OCI-M1 (cell line): ENCODE measurements at places on chromosomes 7 and 10.

DNA sequence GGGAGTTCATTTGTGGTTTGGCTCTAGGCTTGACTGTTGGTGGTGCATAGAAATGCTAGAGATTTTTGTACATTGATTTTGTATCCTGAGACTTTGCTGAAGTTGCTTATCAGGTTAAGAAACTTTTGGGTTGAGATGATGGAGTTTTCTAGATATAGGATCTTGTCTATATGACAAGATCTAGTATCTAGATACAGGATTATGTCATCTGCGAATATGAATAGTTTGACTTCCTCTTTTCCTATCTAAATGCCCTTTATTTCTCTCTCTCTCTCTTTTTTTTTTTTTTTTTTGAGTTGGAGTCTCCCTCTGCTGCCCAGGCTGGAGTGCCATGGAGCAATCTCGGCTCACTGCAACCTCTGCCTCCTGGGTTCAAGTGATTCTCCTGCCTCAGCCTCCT is 62.9 kb downstream of the MGAM2 start:
- no peak for DNase-seq

DNA sequence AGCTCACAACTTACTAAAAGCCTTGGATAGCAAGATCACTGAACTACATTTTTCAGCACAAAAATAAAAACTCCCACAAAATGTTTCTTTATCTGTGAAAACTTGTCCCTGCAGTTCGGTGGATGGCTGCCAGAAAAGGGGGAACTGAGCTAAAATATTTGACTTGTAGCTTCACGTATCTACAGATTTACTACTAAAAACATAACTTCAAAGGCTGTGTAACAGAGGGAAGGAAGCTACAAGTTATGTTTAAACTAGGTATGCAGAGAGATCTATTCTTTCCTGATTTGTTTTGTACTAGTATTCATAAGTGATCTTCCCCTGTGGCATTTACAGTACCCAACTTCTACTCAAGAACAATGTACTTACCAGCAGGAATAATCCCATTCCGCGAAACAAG is 25.1 kb downstream of the SGCE start:
- peak; percentile 53 for DNase-seq

DNA sequence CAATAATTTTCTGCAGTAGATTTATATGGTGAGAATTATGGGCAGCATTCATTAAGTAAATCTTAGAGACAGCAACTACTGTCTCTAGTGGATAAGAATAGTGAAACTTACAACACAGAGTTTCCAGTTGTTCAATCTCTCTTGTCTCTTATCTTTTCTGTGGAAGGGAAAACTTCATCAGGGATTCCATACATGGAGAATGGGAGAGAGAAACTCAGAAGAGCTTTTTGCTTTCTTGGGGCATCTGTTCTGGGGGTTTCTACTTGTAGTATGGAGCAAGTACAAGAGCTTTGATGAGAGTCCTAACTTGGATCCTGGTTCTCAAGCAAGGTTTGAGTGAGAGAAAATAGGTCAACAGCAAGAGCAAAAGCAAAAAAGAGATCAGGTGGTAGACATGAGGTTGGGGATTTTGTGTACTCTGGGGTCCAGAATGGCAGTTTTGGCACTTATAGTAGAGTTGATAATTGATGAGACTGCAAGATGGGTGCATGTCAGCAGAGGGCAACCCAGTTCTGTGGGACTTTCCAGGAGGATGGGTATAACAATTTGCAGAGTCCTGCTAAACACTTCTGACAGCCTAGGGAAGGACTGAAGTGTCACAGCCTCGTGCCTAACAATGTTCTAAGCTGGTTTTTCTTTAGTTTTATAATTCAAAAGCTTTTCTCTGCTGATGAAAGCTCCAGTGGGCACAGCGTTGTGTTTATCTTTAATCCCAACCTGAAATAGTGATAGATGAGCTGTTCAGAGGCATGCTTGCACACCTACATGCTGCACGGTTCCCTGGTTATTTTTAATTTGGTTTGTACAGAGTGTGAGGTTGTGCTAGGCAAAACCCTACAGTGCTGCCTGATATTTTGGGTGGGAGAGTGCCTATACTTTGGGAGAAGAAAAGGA is 32.0 kb upstream of the STRIP2 start:
- peak; percentile 48 for DNase-seq

- DNase-seq: peak; percentile 11
These were observed 109.9 kb downstream of the AHR start for GRCh38 chr7:17408245-17408903.

DNA sequence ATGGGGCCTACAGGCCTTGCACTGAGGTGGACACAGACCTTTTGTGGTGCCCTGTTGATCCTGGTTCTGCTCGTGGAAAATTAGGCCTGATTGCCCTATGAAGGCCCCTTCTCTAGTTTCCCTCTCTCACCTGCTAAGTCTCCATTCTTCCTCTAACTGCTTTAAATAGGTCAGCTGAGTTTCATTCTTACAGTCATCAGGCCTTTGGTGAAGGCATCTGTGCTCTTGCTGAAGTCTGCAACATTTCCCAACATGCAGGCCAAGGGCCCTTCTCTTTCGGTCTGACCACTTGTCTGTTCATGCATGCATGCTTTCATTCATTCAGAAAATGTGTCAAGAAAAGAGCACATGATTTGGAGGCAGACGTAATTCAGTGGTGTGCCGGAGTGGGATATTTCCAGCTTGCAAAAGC is 244.0 kb downstream of the BUB3 start:
- no peak for DNase-seq

GRCh38 chr7:132584796-132585494 is 8.7 kb upstream of the PLXNA4 start:
- no peak for DNase-seq

- no peak for DNase-seq
These were observed 728.8 kb upstream of the IGFBP3 start for GRCh38 chr7:46649876-46650275.

- DNase-seq: no peak
These were observed 137.7 kb downstream of the AHR start for GRCh38 chr7:17436126-17436525.

- DNase-seq: no peak
These were observed 15.8 kb upstream of the C10orf90 start for GRCh38 chr10:126686268-126686667.

DNA sequence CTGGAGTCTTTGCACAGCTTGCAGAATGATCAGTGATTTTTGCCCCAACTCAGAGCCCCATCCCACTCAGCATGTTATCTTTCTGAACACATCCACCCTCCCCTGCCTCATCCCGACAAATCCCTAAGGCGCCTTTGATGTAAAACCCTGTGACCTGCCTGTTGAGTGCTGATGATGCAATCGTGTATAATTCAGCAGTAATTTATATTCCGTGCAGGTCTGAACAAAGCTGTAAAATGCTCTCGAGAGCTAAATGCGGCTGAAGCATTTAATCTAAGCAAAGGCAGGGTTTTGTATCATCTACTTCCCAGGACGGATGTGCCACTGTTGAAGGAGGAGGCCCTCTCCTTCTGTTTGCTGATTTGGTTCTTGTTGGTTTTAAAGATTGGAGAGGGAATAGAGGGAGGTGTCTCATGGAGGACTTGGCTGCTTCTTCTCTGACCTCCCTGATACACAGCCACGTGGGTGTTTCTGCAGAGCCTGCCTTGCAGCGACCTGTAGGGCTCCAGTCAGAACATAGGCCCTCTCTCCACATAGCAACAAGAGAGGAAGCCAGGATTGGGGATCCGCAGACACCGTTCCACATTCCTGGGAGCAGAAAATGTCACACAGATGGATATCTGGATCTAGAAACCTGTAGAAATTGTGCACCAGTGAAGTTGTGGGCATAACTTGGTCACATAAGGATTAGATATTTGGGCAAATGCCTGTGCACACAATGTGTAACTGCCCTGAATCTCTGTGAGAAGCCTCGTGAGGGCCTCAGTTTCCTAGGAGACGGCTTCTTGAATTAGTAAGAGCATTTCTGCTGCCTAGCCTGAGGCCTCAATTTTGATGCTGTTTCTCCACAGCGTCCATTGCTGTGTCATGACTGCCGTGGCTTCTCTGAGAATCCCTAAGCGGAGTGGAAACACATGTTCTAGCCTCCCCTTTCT is 90.2 kb upstream of the AGK start:
- peak; percentile 40 for DNase-seq

DNA sequence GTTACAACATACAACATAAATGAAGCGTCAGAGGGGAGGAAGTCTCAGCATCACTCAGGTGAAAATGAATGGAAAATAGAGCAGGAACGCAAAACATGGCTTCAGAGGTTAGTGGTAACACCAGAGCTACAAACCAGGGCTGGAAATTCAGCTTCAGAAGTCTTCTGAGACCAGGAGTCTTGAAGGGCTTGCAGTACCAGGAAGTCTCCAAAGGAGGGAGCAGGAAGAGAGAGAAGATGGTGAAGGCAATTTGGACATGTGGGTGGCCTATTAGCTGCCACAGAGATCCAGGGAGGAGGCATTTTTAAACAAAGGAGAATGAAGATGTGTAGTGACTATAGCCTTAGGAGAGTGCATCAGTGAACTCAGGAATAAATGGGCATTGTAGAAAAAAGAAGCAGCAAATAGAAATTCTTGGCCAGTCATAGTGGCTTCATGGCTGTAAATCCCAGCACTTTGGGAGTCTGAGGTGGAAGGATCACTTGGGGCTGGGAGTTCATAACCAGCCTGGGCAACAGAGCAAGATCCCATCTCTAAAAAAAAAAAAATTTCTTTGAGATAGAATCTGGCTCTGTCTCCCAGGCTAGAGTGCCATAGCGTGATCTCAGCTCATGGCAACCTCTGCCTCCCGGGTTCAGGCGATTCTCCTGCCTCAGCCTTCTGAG is 9.3 kb upstream of the TET1 start:
- peak; percentile 91 for DNase-seq

DNA sequence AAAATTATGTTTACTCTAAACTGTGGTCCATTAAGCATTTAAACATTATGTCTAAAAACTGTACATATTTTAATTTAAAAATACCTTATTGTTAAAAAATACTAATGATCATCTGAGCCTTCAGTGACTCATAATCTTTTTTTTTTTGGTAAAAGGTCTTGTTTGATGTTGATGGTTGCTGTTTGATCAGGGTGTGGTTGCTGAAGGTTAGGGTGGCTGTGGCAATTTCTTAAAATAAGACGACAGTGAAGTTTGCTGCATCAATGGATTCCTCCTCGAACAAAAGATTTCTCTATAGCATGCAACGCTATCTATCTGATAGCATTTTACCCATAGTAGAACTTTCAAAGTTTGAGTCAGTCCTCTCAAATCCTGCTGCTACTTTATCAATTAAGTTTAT is 180.0 kb upstream of the AHR start:
- DNase-seq: no peak

GRCh38 chr10:43879742-43880141 is 231.1 kb upstream of the ZNF32 start:
- no peak for DNase-seq

- DNase-seq: no peak
These were observed 41.8 kb downstream of the PDLIM1 start for GRCh38 chr10:95248989-95249388.

DNA sequence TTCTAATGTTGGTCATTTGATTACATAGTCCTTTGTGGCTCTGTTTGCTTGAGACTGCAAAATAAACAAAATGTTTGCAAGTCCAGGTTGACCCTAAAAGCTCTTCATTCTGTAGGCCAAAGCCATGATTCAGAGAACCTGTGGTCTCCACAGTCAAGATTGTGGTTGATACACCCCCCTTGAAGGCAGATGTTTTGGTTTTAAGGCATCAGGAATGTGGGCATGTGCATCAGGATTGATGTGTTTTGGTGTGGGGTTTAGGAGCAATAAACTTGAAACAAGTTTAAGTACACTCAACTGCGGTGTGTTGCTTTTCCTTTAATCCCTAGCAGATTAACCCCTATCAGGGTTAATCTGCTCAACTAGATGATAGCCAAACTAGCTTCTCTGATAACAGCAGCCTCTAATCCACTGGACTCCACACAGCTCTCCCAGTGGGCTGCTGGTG is 379.1 kb upstream of the GALNT17 start:
- DNase-seq: no peak

GRCh38 chr7:2196381-2197378 is 36.1 kb downstream of the MAD1L1 start:
- no peak for DNase-seq

DNA sequence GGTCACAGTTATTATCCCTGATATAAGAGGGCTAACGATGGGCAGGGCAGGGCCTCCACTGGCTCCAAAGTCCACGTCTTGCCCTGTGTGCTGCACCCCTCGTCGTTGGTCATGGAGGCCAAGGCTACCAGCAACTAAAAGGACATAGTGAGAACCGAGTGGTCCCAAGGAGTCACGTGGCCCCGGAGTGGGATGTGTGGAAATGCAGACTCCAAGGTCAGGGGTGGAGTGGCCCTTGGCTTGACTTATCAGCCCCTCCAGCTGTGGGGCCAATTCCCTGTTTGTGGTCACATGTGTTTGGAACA is 30.7 kb downstream of the BTBD16 start:
- no peak for DNase-seq

GRCh38 chr10:21330628-21331020 is 194.9 kb downstream of the SKIDA1 start:
- no peak for DNase-seq

DNA sequence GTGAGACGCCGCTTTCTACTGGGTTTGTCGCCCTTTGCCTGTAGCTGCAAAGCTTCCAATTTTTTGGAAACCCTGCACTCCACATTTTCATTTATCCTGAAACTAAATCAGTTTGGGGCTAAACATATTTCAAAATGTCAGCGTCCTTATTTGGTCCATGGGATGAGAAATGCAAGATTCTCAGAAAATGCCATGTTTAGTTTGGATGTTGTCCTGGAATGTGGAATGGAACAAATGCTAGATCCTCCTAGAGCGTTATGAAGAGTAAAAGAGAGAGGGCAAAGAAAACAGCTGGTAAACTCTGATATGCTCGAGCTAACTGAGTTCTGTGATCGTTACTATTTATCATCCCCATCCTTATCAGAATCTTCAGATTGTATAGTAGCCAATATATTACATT is 236.9 kb downstream of the KLF6 start:
- DNase-seq: no peak

DNA sequence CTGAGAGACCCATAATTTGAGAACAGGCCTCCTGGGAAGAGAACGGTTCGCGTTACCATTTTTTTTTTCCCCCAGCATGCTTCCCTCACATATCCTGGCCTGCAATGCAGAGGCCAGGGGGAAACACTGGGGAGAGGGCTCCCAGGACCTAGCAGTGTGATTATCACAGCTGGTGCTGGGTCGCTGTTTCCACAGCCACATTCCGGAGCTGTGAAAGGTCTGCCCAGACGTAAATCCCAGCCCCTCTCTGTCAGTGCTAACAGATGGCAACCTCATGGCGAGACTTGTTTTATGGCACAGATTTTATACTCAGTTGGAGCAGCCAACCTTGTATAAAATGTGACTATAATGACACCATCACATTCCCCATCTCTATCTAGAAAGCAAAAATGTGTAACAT is 150.5 kb downstream of the PLXDC2 start:
- no peak for DNase-seq

- no peak for DNase-seq
These were observed 124.9 kb downstream of the CLEC2L start for GRCh38 chr7:139648391-139648861.
